ENCODE measurements at places on chromosomes 11 and 22.

DNA sequence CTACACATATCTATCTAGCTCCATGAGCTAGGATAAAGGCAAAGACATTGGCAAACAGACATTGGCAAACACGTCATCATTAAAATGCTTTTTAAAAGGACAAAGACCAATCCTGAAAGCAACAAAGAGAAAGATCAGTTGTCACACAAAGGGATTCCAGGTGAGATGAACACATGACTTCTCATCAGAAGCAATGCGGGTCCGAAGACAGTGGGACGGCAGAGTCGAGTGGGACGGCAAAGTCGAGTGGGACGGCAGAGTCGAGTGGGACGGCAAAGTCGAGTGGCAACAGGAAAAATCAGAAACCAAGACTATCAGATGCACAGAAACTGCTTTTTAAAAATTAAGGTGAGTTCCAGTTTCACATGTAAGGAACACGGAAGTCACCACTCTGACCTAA, 609.5 kb downstream of the BRD1 start:
- peak; percentile 30 for DNase-seq

DNA sequence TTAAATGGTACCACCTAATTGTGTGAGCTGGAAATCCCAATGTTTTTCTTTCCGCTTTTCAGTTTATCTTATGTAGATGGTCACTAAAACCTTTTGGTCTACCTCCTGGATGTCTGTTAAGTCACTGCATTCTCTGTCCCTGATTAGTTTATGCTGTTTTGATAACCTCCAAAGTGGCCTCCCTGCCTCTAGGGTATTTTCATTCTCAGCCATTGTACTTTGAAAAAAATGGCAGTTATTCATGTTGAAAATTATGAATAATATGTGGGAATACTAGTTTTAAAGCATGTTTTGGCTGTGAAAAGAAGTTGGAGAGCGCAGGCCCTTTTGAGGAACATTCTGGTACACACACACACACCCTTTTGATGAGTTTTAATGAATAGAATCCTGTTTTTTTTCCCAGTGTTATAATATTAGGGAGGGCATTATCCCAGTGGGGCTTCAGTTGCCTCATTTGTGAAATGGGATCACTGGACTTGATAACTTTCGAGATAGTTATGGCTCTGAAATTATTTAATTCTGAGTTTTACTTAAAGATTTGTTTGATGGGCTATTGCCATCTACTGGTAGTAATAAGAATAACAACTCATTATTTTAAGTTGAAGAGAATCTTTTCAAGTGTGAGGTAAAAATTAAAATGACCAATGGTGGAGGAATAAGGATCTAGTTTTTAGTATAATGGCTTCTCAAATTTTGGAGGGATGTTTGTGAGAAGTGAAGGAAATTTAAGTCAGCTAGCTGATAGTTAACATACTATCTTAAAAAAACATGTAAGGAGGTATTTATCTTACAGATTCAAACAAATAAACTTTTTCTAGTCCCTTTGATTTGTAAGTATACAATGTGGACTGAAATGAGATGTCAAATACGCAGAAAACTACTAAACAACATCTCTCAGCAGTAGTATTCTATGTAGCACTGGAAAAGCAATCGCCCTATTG, 3.9 kb downstream of the FDX1 start:
- no peak for DNase-seq

- peak; percentile 44 for DNase-seq
Measured at GRCh38 chr11:126393143-126393542, 37.7 kb downstream of the ST3GAL4 start.

DNA sequence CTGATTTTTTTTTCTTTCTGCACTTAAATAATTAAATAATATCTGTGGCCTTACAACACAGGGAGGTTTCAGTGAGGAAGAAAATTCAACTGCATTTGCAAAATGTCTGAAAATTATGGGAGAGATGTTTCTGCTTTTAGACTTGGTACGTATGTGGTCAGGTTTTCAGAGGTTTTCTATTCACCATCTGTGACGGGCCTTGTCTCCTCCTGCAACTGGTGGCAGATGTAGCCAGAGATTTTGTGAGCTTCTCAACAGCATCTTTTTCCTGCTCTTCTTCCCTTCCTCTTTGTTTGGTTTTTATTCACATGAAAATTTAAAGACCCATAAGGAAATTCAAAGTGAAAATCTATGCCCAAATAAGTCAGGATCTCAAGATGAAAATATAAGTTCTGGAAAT, 38.3 kb downstream of the ZBTB16 start:
- no peak for DNase-seq

DNA sequence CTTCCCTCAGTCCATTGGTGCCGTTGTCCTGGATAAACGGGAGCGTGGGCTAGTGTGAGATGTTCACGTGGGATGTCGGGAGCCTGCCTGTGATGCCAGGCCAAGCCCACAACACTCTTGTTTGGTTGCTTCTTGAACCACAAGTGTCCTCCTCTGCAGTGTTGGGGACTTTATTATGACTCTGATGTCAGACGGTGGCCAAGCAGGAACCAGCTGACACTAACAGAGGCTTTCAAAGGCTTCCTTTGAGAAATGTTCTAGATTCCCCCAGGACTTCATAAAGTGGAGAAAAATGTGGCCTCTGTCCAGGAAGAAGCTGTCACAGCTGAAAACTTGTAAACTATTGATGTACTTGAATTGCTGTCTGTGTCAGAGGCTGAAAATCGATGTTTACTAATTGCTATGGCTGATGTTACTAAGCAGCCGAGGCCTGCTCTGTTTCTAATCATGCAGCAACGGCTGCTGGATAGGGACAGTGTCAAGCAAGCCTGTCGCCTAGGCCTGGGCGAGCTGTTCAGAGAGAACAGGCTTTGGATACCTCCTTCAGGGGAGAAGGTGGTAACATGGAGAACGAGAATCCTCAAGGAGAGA, 131.7 kb downstream of the TBC1D22A start:
- DNase-seq, result no peak

DNA sequence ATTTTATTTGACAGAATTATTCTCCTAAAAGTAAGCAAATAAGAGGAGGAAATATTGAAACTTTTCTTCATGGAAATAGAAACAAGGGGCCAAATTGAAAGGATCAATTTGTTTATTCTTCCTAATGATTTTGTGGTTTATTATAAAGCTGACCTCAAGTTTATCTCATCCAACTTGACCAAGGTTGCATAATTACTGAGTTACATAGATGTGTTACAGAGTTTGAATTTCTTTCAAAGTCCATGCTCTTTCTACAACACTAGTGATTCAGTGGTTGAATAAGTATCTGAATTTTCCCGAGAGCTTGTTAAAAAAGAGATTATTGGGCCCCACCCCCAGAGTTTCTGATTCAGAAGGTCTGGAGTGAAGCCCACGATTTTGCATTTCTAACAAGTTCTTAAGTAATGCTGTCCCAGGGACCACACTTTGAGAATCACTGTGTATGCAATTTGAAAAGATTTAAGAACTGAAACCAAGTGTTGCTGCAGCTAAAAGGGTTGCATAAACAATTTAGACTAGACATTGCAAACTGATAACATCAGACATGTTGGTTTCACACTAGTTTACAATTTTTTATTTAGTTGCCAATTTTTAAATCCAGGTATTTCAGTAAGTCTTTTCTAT, 485.7 kb upstream of the ANO5 start:
- no peak for DNase-seq

DNA sequence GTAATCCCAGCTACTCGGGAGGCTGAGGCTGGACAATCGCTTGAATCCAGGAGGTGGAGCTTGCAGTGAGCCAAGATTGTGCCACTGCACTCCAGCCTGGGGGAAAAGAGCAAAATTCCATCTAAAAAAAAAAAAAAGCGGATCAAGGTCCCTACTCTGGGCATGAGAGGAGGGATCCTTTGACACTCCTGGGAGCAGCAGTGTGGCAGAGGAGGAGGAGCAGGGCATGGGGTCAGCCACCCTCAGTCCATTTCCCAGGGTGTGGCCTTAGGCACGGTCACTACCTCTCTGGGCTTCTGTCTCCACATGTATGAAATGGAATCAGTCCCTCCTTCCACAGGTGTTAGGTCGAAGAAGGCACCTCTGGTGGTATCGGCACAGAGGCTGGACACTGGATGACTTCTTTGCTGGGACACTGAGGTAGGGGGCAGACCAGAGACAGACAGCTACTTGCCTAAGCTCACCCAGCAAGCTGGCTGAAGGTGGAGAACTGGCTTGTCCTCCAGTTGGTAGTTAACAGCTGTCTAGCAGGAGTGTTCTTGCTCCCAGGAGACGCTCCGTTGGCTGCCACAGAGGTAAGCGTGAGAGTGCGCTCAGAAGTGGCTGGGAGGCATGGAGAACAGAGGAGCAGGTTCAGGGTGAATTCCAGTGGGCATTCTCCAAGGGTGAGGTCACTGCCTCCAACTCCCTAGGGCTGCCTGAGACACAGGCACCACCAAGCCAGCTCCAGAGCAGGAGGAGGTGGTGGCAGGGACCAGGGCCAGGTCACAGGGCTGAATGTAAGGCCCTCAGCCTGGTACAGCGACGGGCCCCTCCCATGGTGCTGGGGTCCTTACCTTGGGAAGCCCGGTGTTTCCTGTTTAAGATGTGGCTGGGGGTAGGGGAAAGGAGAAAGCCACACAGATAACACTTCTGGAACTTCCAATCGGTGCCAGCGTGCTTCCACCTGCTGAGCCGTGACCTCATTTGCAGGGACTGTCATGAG, 19.5 kb downstream of the TXN2 start:
- no peak for DNase-seq

DNA sequence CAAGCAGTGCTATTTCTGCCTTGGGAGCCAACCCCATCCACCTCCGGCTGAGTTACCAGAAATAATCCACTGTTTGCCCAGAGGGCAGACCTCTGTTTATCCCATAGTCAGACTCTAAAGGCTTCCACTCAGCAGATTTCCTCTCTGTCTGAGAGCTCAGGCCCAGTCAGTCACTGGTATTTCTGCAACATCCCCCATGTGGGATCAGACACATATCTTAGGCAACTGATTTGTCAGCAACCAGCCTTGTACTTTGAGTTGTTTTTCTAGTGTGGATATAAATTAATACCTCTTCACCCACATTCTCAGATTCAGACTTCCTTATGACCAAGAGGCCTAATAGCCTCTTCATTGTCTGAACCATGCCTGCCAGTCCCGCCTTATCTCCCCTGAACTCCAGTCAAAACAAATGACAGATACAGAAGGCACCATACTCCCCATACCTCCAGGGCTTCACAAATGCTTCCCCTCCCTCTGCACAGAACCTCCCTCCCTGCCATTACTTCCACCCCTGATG, 193.6 kb downstream of the FAM76B start:
- no peak for DNase-seq

Measured in posterior vena cava (tissue), 2 donors.